DMS53 (cell line): ENCODE measurements at places on chromosomes 1 and 21.

GRCh38 chr1:4584449-4584848 is 70.0 kb upstream of the AJAP1 start:
- no peak for DNase-seq

GRCh38 chr1:197806718-197807117 is 31.4 kb upstream of the DENND1B start:
- no peak for DNase-seq

DNA sequence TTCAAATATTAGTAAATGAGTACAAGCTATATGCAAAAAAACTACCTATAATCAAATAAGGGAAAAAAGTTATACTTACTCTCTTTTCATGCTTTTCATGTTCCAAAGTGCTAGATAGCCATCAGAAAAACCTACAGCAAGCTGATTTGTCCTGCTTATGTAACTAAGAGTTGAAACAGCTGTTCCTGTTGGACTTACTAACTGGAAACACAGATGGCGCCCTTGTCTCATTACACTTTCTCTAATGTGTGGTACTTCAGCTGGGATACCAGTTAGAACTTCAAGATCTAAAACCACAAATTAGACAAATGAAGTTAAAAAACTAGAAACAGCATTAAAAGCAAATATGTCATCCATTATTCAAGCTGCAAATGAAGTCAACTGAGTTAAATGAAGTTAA is 24.3 kb downstream of the AHCTF1 start:
- peak; percentile 78 for DNase-seq

- peak; percentile 36 for DNase-seq
These were observed 53.9 kb upstream of the ASPM start for GRCh38 chr1:197200272-197200899.

DNA sequence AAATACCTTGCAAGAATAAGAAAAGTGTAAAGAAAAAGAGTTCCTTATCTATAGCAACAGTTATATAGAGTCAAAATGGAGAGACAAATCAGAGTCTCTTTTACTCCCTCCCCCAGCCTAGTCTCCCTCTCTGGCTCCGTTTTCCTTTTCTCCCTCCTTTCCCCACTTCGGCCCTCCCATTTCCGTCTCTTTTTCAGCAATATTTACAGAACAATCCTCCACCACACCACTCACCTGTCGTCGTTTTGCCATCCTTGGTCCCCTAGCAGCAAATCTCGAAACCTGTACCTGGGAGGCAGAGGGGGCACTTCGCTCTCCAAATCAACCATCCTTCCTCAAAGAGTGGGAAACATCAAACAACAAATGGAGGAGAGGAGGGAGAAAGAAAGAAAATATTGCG is 259 bp downstream of the KCNT2 start:
- DNase-seq = peak; percentile 54

GRCh38 chr1:24641646-24642151 is 1.4 kb upstream of the SRRM1 start:
- DNase-seq = peak; percentile 57
